IPS DF 19.7 (cell line): ENCODE measurements at places on chromosomes 4 and X.

DNA sequence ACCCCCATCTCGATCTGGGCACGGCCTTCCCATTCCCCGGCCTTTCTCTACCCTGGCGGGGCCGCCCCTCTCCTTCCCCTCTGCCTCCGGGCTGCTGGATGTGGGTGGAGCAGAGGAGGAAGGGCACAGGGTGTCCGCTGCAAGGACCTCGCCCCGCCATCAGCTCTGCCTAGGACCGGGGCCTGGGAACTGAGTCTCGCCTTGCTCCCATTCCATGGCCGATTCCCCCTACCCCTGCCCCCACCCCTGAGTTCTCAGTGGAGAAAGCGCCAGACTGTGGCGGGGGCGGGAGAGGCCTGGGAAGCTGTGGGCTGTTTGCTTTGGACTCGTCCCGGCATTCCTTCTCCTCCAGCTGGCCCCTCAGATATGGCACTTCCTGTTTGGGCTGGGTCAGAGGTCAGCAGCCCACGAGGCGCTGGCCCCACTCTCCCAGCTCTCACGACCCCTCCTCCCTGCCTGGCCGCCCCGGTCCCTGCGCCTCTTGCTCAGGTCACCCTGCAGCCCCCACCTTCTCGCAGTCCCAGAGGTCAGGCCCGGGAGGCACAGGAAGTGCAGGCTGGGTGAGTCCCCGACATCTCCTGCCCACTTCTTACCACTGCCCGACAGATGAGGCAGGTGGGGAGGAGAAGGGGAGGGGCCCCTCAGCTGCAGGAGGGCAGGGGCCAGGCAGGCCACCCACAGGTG lies 6.4 kb upstream of the BGN start:
- no peak for DNase-seq

DNA sequence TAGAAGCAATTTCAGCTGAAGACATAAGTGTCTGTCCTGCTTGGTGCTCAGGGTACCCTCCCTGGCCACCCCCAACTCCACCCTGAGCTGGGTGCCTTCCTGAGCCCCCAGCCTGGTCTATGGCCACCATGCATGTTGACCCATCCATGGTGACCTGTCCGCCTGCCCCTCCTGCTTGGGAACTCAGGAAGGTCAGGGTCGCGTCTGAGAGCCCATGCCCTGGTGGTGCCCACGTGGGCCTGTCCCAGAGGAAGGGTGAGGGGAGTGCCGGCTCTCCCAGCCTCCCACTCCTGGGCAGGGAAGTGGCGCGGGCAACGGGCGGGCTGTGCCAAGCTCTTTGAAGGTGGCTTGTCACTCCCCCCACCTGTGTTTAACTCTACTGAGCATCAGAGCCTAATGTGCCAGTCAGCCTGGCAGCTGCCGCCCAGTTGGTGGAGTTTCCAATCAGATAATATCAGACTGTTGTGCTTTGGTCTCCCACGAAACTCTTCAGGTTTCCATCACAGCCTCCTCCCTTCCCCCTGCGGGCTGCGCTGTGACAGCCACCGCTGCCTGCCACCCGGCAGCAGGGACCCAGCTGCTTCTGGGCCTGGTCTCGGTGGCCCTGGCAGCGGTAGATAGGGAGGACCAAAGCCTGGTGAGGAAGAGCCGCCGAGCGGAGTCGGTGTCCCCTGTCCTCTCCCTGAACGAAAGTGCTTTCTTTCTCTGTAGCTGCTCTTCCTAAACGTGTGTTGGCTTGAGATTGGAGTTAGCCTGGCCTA lies 4.8 kb downstream of the SH3BP2 start:
- DNase-seq: no peak

DNA sequence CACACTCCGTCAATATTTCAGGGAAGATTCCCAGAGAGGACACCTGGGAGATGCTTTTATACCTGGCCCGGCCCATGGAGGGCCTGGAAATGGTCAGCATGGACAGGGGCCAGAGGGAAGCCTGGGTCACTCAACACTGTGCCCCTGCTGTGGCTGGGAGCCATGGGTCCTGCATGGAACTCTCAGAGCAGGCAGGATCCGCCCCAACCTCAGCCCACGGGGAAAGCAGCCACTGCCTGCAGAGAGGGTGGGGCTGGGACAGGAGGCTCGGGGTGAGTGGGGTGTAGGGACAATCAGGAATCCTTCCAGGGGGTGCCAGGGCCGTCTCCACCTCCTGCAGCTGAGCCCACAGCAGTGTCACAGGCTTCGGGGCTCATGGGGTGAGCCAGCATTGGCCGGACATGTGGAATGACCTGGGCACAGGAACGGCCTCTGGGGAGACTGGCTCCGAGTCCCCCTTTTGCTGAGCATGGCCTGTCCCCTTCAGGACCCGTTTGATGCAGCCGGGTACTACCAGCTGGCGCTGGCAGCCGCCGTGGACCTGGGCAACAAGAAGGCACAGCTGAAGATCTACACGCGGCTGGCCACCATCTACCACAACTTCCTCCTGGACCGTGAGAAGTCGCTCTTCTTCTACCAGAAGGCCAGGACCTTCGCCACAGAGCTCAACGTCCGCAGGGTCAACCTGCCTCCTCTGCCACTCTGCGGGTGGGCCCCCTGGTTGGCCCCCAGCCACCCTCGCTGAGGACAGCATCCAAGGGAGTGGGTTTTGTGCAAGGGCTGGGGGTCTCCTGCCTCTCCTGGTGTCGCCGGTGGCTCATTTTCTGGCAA lies 29.1 kb upstream of the HTRA3 start:
- DNase-seq: no peak

DNA sequence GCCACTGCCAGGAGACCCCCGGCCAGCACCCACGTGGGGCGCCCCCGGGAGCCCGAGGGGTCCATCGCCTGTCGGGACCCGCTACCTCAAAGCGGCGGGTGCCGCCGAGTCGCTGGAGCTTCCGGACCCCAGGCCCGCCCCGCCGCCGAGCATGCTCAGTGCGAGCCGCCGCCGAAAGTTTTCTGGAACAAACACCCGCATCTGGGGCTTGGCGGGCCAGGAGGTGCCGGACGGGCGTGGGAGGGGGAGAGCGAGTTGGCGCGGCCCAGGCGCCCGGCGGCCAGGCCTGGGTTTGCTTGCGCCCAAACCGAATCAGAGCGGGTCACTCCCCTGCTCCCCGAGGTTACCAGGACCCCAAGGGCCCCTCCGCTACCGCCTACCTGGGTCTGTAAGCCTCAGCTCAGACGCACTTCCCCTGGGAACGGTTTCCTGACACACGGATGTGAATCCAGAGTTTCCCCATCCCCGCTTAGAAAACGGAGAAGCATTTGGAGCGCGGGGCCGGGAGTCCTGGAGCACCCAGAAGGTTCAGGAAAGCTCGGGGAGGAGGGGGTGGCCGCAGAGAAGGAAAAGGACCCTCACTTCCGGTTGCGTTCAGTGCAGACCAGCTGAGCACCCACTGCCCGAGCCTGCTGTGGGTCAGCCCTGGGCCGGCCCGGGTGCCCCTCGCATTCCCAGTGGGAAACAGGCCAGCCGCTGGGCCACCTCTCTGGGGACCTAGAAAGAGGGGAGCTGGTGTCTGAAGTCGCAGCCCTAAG lies at the start of gene EVC2:
TSS of gene EVC2 (minus strand) at position 111 of the 758 bp plus-strand sequence. CDS start at position 65, 46 bp downstream.
- no peak for DNase-seq

- DNase-seq: no peak
Observed at GRCh38 chr4:25970226-25970675, 56.2 kb downstream of the SMIM20 start.

DNA sequence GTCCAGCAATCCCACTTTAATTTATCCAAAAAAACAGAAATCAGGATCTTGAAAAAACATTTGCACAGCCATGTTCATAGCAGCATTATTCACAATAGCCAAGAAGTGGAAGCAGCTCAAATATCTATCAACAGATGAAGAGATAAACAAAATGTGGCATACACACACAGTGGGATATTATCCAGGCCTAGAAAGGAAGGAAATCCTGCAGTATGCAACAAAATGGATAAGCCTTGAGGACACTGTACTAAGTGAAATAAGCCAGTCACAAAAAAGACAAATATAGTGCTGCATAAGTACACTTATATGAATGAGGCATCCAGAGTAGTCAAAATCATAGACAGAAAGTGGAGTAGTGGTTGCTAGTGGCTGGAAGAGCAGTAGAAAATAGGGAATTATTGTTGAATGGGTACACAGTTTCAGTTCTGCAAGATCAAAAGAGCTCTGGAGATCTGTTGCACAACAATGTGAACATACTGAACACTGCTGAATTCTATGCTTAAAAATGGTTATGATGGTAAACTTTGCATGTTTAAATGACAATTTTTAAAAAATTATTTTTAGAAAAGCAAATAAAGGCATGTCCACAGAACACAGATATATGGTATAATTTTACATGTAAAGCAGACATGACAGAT lies 25.6 kb downstream of the CHM start:
- no peak for DNase-seq

GRCh38 chr4:9970399-9971011 lies 50.8 kb downstream of the SLC2A9 start:
- DNase-seq: no peak

DNA sequence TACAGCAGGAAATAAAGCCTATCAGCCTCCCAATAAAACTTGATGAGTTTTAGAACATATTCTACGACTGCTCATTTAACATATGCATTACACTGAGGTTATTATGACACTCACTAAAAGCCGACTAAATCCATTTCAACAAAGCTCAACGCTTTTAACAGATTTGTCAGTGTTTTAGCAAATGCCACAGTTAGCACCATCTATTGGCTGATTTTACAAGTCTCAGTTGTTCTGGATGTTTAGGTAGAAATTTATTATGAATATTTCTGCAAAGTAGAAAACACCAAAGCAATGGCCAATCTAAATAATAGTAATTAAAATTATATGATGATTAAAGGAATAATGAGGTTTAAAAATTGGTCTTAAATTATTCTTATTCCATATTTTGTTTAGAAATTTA lies 993.2 kb upstream of the PCDH7 start:
- no peak for DNase-seq

- no peak for DNase-seq
Observed at GRCh38 chrX:137051978-137052642, 18.3 kb upstream of the GPR101 start.

DNA sequence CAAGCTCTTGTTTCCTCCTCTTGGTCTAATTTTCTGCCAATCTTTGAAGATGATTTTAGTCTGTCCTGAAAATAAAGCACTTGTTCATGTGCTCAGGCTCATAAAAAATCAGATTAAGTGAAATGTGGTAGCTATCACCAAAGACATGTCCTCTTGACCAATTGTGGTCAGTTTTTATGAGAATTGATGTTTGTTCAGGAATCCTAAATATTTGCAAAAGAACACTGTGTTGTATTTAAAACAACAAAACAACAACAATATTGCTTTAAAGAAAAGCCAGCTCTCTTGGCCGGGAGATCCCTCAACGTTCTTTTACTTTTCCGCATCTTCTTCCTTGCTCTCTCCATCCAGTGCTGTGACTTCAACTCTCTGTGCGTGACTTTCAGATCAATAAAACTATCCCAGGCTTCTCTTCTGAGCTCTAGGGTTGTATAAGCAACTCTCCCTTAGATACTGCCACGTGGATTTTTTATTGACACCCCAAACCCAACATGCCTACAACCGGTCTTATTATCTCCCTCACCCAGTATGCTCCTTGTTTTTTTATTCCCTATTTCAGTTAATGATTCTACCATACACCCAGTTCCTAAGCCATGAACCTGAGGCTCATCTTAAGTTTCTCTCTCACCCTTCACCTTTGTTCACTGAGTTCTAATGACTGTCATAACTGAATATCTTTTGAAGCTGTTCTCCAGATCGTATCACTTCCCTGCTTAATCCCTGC lies 309.9 kb downstream of the ARHGAP10 start:
- DNase-seq: no peak

DNA sequence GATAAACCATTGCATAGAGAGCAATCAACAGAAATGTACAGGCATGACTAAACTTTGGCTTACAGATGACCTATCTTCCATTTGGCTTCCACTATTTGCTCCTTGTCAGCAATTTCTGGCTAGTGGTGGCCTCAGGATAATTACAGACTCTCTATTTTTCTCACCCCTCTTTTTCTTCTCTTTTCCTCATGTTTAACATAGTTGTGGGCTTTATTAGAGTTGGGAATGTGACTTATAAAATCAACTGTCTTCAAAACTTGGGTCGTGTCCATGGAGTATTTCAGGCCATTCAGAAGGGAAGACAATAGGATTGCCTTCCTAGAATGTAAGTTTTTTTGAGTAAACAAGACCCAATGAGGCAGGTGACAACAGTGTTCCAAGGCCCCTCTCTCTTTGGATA lies 236.2 kb downstream of the FRAS1 start:
- no peak for DNase-seq

DNA sequence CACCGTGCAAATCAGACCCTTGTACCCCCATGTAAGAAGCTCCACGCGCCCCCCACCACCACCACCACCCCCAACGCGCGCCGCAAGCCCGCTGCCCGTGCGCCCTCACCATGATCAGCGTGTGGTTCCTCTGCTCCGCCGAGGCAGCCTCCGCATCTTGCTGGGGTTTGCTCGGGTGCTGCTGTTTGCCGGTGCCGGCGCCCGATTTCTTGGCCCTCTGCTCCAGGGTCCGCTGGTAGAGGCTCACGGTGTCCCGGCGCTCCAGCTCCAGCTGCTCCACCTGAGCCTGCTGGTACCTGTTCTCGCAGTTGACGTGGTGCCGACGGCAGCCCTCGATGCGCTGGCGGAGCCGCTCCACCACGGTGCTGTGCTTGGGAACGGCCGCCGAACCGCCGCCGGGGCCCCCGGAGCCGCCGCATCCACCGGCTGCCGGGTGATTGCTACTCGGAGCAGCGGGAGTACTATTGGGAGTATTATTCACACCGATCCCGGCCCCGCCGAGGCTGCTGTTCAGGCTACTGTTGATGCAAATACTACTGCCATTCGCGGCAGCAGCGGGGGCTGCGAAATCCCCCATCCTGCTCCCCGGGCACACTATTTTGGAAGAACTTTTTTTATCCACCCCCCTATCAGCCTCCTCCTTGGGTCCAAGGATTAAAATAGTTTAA lies 1.1 kb downstream of the MAML3 start:
- no peak for DNase-seq

DNA sequence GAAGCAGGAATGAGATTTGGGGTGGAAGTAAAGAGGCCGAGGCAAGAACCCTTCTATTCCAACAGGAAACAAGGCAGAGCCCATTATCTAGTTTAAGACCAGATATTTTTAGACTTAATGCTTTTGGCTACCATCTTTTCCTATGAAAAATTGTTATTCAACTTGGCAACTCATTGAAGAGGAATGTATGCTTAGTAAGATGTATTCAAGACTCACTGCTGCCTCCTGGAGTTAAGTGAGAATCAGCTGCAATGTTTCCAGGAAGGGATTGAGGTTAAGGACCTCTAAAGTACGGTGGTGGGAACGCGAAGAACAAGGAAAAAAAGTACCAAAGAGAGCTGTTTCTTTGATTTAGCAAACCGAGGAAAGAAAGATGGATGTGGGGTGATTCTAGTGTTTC lies 89.1 kb downstream of the RAPGEF2 start:
- no peak for DNase-seq

- no peak for DNase-seq
Observed at GRCh38 chr4:20284990-20285389, 33.3 kb downstream of the SLIT2 start.

DNA sequence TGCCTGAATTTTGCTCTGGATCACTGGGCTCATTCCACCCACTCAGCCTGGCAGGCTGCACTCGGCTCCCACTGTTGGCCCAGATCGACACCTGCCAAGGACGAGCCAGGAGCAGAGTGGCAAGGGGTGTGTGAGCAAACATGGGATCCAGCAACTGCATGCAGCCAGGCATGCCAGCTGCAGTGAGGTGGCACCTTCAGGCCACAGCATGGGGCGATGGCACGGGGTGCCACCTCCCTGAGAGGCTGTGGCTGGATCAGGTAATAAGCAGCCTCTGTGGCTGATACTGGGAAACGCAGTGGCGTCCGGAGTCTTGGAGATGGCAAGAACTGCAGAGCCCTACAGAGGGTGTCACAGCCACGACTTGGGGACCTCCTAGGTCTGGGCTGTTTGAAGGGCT lies 244.5 kb upstream of the FSTL5 start:
- DNase-seq: no peak
